ENCODE measurements at places on chromosomes 2 and 18. TPM values are rescaled to one million over a fixed set of nuclear protein-coding genes. Genes with fewer than 3 reads are reported as not detected.
A peak's percentile ranks its signal among the peaks of the same experiment; 100 is the strongest.

- H3K27me3 ChIP-seq, result peaks cover 28% of the 10 kb centered on the region
- H3K4me1 ChIP-seq, result peaks cover 31% of the 10 kb centered on the region
These were observed 22.6 kb downstream of the PLEK start for GRCh38 chr2:68387408-68388350.

DNA sequence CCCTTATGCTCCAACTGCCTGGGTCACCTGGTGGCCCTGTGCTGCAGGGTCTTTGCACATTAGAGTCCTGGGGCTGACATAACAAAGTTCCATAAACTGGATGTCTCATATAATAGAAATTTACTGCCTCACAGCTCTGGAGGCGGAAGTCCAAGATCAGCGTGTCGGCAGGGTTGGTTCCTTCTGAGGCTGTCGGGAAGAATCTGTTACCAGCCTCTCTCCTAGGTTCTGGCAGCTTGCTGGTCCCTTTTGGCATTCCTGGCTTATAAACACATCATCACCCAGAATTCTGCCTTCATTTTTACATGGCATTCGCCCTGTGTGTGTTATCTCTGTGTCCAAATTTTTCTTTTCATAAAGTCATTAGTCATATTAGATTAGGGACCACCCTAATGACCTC is 170.5 kb downstream of the NDUFA10 start:
- peaks cover 16% of the 10 kb centered on the region for H3K27me3 ChIP-seq
- H3K4me1 ChIP-seq, result no peaks in the 10 kb centered on the region
- H3K36me3 ChIP-seq, result no peaks in the 10 kb centered on the region
- H3K4me3 ChIP-seq, result no peak overlapping the region

BOLL gene
- not detected for total RNA-seq

GRCh38 chr2:113176696-113177355 is 3.1 kb downstream of the PSD4 start:
- peak overlapping the region; percentile 75 for H3K27ac ChIP-seq
- DNase-seq, result no peak
- H3K36me3 ChIP-seq, result peaks cover 90% of the 10 kb centered on the region

EPHA4 gene
- total RNA-seq, result 29.3 TPM

DNA sequence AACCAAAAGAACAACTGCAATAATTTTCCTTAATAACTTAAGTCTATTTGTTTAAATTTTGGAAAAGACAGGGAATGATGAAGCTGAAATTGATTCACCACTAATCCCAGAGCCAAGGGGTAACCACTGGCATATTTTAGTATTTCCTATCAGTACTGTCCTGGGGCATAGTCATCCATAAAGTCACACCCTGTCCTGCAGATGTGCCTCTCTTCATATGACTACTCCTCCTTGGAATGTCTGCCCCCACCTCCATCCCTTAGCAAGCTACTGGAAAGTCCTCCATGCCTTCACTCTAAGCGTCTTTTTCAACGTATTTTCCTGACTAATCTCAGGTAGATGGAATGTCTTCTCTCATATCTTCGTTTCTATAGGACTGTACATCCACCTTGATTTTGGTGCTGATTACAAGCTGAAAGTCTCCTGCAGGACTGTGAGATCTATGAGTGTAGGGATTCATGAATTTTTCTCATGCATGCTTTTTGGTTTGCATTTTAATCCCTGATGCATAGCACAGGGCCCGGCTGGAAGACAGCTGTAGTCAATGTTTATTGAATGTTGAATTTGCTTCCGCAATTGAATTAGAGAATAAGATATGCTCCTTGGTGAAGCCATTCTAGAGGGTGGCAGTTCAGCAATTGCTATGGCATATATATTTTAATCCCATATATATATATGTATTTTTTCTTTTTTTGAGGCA is 85.6 kb downstream of the MOGAT1 start:
- H3K4me1 ChIP-seq, result peaks cover 21% of the 10 kb centered on the region
- peaks cover 3% of the 10 kb centered on the region for H3K27me3 ChIP-seq
- no peaks in the 10 kb centered on the region for H3K36me3 ChIP-seq
- no peak overlapping the region for H3K27ac ChIP-seq

MYO1B gene
- total RNA-seq, result 0.74 TPM

- no peak for DNase-seq
- peaks cover 60% of the 10 kb centered on the region for H3K36me3 ChIP-seq
- no peak overlapping the region for H3K27ac ChIP-seq
- peak overlapping the region; percentile 98 for H3K4me3 ChIP-seq
These were observed 3.5 kb downstream of the RNF149 start for GRCh38 chr2:101305035-101305434.

GRCh38 chr2:202636213-202636513 is 1.4 kb downstream of the FAM117B start:
- H3K27me3 ChIP-seq, result no peaks in the 10 kb centered on the region
- H3K4me3 ChIP-seq, result peak overlapping the region; percentile 85
- DNase-seq, result no peak
- peaks cover 20% of the 10 kb centered on the region for H3K36me3 ChIP-seq
- peaks cover 62% of the 10 kb centered on the region for H3K4me1 ChIP-seq

DNA sequence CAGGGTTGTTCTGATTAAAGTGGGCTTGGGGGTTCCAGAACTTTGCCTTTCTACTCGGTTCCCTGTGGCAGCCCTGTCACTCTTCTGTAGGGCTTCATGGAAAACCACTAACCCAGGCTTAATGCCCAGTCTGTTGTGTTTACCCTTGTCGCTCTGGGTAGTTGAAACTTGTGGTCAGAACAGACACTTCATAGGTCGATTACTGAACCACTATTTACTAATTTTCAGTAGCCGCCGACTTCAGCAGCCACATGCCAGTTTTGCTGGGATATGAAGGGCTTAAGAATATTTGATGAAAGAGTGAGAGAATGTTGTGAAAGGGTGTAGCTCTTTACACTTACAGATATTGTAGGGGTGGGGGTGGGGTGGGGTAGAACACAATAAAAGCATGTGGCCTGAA is 362.3 kb downstream of the RND3 start:
- H3K27me3 ChIP-seq, result no peaks in the 10 kb centered on the region
- no peaks in the 10 kb centered on the region for H3K4me1 ChIP-seq
- no peak overlapping the region for H3K4me3 ChIP-seq

GRCh38 chr18:23693846-23694245 is 4.6 kb downstream of the LAMA3 start:
- no peak for DNase-seq
- H3K4me1 ChIP-seq, result peaks cover 4% of the 10 kb centered on the region
- H3K4me3 ChIP-seq, result no peak overlapping the region
- no peaks in the 10 kb centered on the region for H3K36me3 ChIP-seq
- H3K27me3 ChIP-seq, result peaks cover 37% of the 10 kb centered on the region
- no peak overlapping the region for H3K27ac ChIP-seq

DNA sequence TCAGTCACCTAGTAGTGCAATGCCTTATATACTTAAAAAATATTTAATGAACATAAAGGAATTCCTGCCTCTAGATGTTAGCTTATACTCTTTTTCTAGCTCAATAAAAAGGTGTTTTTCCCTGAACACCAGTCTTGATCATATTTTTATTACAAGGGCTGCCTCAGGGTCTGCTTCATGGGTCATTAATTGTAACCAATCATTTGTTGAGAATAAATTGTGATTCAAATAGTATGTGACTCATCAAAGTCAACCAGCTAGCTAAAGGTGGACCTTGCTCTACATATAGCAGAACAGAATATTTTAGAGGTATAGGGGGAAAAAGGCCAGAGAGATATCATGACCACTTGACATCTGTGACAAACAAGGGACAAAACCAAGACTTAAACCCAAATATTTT is 114.0 kb downstream of the PIK3C3 start:
- no peak overlapping the region for H3K27ac ChIP-seq
- peaks cover 52% of the 10 kb centered on the region for H3K36me3 ChIP-seq
- DNase-seq, result no peak
- no peak overlapping the region for H3K4me3 ChIP-seq
- no peaks in the 10 kb centered on the region for H3K27me3 ChIP-seq

TNFAIP6 gene
- total RNA-seq, result not detected

GRCh38 chr2:174682007-174682577 is 82.2 kb downstream of the CHRNA1 start:
- H3K4me1 ChIP-seq, result peaks cover 55% of the 10 kb centered on the region
- peak; percentile 35 for DNase-seq
- peak overlapping the region; percentile 84 for H3K4me3 ChIP-seq
- peak overlapping the region; percentile 90 for H3K27ac ChIP-seq
- H3K27me3 ChIP-seq, result no peaks in the 10 kb centered on the region

SLC35F5 gene
- total RNA-seq, result 18.0 TPM

- H3K27me3 ChIP-seq, result no peaks in the 10 kb centered on the region
- no peak for DNase-seq
- no peaks in the 10 kb centered on the region for H3K4me1 ChIP-seq
- no peak overlapping the region for H3K4me3 ChIP-seq
- H3K27ac ChIP-seq, result no peak overlapping the region
These were observed 806.8 kb upstream of the GCFC2 start for GRCh38 chr2:76517574-76517909.

DNA sequence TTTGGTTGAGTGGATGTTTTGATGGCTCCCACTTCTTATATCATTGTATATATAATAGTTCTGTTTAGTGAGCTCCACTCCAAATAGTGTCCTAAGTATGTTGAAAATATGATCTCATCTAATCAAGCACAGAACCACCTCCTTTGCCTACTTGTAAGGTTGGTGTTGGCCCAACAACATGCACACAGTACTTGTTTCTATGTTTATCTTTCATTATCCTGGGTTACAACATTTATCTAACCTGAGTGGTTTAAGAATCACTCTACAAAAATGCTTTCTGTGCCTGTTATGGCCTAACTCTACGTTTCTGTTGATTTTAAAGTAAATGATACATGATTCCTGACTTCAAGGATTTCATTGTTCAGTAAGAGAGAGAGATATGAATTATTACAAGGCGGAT is 281.9 kb downstream of the FIGN start:
- H3K4me1 ChIP-seq, result no peaks in the 10 kb centered on the region
- no peak overlapping the region for H3K4me3 ChIP-seq
- no peak for DNase-seq
- no peak overlapping the region for H3K27ac ChIP-seq
- no peaks in the 10 kb centered on the region for H3K27me3 ChIP-seq

CSRNP3 gene
- total RNA-seq, result not detected

ITGA6 gene
- 47.2 TPM for total RNA-seq

ASXL3 gene
- not detected for total RNA-seq

ANKRD30B gene
- total RNA-seq, result not detected

- H3K27me3 ChIP-seq, result no peaks in the 10 kb centered on the region
- no peaks in the 10 kb centered on the region for H3K36me3 ChIP-seq
- no peak overlapping the region for H3K27ac ChIP-seq
- no peaks in the 10 kb centered on the region for H3K4me1 ChIP-seq
These were observed 1184.9 kb upstream of the CDH2 start for GRCh38 chr18:29361843-29362242.

GNAL gene
- 0.04 TPM for total RNA-seq

Measured in activated CD4-positive, alpha-beta T cell treated with anti-CD3 and anti-CD28 coated beads, Interleukin-2, amount 10 ng/mL, durations not matched to agents 7 days and 5 days (primary cell).